ENCODE measurements at places on chromosomes 12 and 14.

DNA sequence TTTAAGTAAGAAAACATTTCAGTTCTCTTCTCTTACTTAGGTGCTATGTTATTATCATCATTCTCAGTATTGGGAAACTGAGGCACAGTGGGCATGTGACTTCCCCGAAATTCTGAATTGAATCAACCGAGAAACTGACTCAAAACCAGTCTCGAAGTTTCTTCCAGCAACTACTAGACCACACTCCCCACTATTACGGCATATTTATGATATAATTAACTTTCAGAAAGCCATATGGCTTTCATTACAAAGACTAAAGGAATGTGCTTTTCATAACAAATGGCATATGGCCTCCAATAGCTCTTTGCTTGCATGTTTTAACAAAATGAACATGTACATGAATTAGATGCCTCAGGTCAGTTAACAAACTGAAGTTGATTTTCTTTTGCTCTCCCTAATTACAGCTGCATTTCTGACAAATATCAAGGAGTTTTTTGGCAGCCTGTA lies 182.9 kb upstream of the SLC38A2 start:
- DNase-seq, result no peak

DNA sequence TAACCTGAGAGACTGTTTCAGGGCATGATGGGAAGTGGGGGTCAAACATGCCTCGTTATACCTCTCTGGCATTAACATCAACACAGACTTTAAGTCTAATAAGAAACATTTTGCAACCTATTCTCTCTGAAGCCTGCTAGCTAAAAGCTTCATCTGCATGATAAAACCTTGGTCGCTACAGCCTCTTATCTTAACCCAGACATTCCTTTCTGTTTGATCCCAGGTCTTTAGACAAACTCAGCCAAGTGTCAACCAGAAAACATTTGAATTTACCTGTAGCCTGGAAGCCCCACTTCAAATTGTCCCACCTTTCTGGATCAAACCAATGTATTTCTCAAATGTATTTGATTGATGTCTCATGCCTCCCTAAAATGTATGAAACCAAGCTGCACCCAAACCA lies 9.1 kb downstream of the PPP2R3C start:
- DNase-seq, result no peak

DNA sequence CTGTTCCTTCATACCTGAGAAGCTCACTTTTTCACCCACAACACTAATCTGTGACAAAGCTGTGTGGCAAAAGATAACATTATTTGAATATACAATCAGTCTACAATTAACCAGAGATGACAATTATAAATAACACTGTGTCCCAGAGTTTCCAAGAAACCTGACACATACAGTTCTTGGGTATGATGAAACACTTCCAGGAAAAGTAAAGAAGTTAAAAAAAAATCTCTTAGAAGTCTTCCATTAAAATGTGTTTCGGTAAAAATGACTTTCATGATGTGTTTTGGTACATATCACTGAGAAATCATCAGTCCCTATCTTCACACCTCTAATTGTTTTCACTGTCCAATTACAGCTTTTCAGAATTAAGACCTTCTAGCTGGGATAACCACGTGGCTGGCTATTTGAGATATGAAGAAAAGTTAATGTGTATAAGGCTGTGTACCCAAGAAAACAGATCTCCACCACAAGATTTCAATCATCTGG lies 390.2 kb downstream of the SOX5 start:
- no peak for DNase-seq

DNA sequence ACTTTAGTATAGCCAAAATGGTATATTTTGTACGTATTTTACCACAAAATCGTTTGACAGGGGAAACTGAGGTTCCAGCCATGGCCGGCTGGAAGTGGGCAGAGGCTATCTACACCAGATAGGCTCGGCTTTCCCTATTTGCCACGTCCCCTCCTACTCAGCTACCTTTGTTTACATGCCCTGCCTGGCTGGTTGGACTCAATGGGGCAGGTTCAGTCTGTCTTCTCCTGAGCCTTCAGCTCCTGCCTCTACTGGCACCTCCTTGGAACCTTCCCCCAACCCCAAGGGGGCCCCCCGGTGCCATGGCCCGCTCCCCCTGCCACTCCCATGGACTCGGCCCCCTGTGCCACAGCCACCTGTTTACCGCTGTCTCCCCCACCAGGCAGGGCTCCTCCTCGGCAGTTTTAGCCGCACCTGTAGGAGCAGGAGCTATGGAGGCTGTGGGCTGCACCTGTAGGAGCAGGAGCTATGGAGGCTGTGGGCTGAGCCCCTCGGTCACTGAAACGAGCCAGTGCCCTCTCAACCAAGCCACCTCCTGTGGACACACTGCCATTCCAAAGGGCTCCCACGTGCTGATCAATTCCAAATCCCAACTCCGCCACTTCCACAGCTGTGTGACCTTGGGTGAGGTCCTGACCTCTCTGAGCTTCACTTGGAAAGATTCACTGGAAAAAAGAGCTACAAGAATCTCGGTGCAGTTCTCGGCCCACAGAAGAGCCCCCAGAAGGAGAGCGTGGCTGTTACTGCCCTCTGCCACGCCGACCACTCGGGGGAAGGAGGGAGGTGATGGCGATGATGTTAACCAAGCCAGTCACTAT lies 62.2 kb downstream of the NCOR2 start:
- DNase-seq, result no peak

DNA sequence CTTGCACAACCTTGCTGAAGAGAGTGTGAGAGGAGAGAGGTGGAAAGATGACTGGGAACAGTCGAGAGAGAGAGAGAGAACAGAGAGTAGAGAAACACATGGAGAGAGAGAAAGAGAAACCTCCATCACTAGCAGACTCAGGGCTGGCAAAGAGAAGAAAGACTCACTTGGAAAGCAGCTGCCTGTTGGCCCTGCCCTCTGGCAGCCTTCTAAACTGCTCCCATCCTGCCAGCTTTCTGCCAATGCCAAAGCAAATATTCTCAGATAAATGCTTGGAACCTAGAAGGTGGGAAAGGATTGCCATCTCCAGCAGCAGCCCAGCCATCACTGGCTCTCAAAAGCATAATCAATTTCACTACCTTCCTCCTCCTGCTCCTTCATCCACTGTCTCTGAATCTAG lies 107.9 kb upstream of the WSCD2 start:
- DNase-seq, result no peak

DNA sequence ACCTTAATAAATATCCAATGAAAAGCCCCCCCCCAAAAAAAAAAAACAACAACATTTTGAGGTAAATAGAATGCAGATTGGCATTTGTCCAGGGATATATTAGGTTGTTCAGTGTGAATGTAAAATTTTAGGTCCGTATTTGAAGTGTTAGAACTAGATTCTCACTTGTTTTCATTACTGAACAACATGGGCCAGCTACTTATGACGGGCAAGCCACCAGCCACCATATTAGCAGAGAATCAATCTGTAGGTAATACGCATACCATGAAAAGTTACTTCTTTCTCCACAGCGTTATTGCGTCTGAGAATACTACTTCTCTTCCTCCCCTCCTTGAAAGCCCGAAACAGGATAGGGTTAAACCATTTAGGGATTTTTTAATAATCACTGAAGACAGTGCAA lies 5.4 kb downstream of the FLRT2 start:
- DNase-seq, result no peak

GRCh38 chr12:31950088-31950487 lies 9.1 kb upstream of the RESF1 start:
- DNase-seq, result no peak

GRCh38 chr14:60863249-60863648 lies 117.6 kb downstream of the TRMT5 start:
- DNase-seq, result no peak

DNA sequence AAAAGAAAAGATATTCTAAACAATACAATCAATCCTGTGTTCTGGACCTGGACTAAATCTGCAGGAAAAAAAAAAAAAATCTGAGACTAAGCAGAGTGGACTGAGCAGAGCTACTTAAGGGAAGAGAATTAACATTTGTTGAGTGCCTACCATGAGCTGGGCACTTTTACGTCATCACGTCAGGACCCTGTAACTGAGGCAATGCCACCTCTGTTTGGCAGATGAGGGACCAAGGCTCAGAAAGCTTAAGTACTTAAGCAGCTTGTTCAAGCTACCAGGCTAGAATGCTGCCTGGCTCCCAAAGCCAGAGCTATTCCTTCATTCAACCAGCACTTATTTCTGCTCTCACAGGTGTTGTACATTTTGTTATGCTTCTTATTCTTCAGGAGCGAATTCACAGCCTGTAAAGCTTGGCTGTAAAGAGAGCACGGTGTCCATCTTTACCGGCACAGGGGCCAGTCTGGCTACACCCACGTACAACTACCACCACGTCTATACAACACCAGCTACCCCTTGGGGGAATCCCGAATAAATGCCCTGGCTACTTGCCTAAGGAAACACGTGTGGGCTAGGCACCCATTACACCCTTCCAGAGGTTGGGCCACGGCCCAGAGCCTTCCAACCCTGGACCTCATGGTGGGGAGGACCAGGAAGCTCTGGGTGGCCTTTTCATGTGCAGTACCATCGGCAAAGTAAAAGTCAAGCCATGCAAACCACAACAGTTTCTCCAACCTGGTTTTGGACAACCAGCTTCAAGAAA lies 27.0 kb downstream of the TMCC3 start:
- DNase-seq, result no peak

GRCh38 chr14:86015941-86016340 lies 486.0 kb downstream of the FLRT2 start:
- DNase-seq, result no peak

DNA sequence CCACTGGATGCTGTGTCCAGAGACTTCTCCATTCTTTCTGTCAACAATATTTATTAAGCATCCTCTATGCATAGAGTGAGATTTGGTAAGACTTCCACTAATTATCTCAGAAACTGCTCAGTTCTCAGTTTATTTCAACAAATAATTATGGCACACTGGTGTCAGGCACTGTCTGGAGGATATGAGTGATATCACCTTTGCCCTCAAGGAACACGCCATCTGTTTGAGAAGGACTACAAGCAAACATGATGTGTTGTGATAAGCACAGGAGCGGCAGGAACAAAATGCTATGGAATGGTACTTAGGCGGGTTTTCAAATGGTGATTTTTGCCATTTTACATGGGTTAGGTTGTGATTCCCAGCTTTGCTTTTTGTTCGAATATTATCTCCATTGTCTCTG lies 229.2 kb downstream of the DPF3 start:
- DNase-seq, result no peak

DNA sequence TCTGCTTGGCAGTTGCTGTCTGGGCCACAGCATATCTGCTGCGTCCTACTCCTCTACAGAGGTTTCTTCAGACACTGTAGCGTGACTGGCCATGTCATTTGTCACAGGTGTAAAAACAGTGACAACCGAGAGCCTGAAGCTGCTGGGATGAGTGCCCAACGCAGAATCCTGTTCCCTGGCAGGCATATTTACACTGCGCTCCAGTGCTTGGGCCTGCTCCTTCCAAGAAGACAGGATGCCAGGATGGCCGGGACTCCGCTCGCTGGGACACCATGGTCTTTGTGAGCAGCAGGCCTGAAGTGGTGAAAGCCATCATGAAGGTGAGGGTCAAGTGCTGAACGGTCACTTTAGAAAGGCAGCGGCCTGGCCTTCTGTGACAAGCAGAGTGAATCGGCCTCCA lies 171.4 kb downstream of the EMP1 start:
- no peak for DNase-seq

GRCh38 chr12:10113920-10114319 lies 15.1 kb upstream of the CLEC1A start:
- no peak for DNase-seq

DNA sequence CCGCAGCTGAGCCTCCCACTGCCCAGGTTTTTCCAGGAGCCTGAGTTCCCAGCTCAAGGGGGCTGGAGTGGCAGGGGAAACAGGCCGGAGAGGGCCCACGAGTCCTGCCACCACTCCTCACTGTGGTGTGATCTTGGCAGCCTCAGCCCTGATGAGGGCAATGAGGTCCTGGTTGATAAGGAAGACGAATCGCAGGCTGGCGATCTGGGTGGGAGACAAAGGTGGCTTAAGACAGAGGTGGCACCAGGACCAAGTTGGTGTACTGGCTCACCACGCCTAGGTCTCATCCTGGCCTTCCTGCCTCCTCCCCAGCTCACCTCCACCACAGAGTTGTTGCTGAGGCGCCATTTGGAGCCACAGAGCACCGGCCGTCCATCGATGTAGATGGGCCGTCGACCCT lies 9.4 kb downstream of the MCRS1 start:
- DNase-seq, result no peak

DNA sequence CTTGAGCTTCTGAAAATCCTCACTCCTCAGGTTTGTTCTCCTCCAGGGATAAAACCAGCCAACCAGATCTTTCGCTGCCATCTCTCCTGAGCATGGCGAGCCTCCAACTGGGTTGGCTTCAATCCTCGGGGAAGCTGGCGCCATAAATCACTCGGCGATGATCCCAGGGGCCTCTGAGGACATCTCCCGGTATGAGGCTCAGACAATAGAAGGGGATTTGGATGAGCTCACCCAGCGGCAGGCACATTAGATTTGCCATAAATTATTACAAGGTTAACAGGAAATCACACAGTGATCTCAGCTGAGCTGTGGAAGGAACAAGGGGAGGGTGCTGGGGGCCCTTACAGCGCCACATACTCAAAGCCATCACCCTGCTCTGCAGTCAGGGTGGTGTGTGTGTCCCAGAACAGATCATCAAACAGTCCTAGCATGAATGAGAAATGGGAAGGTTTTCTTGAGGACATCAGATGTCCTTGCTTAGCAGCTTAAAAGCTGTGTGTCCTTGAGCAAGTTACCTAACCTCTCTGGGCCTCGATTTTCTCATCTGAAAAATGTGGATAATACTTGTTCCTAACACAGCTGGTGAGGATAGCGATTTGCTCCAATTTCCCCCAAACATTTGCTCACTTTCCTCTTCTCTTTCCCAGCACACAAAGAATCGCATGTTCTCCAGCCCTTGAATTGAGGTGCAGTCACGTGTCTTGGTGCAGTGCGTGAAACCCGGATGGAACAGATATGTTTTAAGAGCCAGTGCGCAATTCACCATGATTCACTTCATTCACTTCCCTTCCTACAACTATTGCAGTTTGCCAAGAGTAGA lies 142.8 kb downstream of the SCARB1 start:
- no peak for DNase-seq

GRCh38 chr14:37023875-37024565 lies 148.4 kb downstream of the SLC25A21 start:
- no peak for DNase-seq
